CD4-positive, alpha-beta T cell treated with Interleukin-15 for 4 hours (primary cell): ENCODE measurements at places on chromosomes 11 and 22.
A peak's percentile ranks its signal among the peaks of the same experiment; 100 is the strongest.

DNA sequence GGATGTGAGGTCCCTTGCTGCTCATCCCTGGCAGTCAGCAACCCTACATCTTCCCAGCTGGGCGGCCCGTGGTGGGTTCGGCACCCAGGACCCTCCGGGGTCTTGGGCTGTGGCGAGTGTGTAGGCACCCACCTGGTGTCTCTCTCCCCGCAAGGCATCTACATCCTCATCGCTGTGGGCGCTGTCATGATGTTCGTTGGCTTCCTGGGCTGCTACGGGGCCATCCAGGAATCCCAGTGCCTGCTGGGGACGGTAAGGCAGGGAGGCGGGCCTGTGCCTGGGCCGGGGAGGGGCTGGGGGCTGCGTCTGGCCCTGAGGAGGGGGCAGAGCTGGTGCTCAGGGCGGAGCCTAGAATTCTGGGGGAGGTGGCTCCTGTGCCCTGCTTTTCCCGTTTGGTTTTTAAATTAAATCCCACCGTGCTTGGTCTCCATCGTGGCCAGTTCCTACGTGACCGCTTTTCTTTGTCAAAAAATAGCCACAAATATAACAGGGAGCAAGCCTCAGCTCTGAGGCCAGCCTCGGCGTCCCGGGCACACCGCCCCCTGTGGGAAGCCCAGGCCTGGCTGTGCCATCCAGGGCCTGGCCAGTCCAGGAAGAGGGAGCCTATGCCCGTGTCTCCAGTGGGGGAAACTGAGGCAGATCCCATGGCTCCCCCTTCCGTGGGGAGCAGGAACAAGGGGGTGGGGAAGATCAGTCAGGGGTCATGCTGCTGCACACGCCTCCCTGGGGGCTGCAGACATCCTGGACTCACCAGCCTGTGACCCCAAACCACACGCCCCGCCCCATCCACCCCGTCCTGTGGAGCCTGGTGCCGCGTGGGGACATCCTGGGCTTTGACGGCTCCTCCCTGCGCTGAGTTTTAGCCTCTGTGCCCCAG lies 6.4 kb upstream of the TSSC4 start:
- DNase-seq, result no peak

GRCh38 chr11:27525824-27526516 lies 19.4 kb upstream of the LIN7C start:
- no peak for DNase-seq

DNA sequence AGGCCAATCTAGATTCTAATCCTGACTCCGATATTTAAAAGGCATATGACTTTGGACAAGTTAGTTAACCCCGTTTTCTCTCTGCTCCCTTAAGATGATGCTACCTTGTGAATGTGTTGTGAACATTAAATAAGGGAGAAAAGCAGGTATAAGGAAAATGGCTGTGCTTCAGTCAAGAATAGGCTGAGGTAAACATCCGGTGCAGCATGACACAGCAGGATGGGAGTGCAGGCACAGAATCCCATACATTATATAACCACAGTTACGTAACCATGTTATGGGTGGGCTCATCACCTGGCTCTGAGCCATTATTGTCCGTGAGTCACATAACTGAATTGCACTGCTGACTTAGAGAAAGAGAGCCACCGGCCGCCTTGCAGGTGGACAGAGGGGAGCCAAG lies 382.2 kb upstream of the ANO5 start:
- DNase-seq, result no peak

DNA sequence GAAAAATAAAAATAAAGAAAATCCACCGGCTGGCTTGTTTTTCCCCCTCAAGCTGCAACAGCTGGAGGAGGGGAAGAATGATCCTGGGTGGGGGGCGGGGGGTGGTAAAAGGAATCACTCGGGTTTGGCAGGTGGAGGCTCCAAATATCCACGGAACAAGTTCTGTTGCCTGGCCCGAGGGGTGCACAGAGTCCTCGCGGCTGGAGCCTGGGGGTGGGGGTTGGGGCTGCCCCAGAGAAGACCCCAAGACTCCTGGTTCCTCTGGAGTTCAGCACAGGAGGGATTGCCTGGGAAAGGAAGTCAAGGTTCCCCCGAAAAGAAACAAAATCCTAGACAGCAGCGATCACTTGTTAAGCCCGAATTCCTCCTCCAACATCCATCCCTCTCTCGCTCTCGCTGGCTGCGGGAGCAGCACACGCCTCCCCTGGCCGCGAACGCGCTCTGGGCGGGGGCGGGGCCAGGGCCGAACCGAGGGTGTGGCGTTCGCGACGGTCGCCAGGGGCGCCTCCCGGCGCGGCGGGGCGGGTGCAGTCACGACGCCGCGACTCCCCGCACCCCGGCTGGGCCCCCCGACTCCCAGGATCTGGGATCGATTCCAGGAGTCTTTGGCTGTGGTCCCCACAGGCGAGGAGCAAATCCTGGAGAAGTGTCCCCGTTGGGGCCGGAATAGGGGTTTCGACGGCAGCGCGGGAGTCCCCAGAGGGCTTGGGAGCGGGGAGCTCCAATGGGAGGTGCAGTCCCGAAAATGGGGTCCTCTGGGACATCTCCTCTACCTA lies at the start of gene KCNA4:
Gene KCNA4, minus strand, starts transcription at position 443 of the 776 bp plus-strand sequence. CDS start 4,352 bp downstream, outside the sequence.
- no peak for DNase-seq

DNA sequence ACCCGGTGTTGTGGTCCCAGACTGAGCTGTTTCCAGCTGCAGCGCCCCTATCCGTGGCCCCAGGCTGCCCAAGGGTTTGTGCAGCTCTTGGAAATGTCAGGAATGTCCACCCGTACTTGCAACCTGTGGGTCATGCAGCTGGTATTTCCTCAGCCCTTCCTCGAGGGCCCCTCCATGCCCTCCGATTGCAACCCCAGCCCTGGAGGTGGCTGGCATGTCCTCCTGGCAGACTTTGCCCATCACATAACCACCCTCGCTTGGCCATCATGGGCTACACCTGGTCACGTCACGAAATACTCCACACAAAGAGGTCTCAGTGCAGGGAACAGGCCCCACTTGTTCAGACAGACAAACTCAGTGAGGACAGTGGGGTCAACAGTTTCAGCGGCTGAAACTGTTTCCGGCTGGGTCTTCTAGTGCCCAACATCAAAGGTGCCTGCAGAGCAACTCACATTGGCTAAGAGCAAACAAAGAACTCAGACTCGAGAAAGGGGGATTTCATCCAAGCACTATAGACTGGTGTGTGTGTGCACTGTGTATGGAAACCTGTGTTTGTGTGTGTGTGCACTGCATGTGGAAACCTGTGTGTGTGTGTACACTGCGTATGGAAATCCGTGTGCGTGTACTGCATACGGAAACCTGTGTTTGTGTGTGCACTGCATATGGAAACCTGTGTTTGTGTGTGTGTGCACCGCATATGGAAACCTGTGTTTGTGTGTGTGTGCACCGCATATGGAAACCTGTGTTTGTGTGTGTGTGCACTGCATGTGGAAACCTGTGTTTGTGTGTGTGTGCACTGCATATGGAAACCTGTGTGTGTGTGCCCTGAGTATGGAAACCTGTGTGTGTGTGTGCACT lies 72.8 kb upstream of the CCND1 start:
- DNase-seq, result no peak

GRCh38 chr22:32823024-32823730 lies 21.7 kb downstream of the TIMP3 start:
- no peak for DNase-seq

DNA sequence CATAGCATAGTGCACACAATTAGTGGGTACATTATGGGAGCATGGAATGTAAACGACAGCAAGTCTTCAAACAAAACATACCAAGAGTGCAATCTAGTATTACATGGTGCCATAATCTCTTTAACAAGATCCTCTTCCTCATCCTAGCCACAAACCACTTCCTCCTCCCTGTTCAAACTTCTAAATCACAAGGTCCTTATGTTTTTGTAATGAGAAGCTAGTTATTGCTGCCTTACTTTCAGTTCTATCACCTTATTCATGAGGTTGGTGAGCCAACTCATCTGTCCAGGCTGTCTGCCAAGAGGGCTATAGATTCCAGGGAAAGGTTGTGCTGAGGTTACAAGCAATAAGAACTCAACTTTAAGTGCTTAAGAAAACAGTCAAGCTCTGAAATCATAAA lies 195.4 kb upstream of the ARHGAP20 start:
- DNase-seq, result peak; percentile 5

GRCh38 chr11:122729139-122729538 lies 73.6 kb downstream of the UBASH3B start:
- DNase-seq, result no peak

DNA sequence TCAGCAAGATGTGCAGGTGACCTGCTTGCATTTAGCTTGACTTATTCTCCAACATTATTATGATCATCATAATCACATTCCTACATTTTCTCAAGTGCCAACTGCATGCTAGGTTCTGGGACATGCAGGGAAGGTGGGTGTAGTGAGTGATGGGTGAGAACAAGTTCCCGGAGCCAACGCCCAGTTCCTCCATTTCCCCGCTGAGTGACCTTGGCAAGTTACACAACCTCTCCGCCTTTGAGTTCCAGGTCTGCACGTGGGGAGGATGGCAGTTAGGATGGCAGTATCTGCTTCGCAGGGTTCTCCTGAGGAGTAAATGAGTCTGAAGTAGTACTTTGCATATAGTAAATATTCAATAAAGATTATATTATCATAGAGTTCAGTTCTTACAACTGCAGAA lies 140.3 kb downstream of the GRIK4 start:
- no peak for DNase-seq

DNA sequence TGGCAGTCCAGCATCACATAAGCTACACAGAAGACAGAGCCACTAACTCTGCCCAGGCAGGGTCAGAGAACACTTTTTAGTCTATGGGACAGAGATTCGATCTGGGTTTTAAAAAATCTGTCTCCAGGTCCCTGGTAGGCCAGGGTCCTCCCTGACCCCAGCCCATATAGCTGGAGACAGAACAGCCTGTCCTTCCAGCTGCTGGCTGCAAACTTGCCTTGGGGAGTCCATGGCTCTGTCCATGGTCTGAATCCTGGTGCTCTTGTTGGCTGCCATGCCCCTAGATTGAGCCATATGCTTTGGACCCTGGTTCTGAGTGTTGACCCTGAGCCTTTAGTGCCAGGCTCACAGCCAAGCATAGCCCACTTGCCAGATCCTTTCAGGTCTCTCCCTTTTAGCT lies 13.3 kb upstream of the LIPT2 start:
- DNase-seq, result no peak
